GM04503 (cell line): ENCODE measurements at places on chromosomes 11 and 22.

DNA sequence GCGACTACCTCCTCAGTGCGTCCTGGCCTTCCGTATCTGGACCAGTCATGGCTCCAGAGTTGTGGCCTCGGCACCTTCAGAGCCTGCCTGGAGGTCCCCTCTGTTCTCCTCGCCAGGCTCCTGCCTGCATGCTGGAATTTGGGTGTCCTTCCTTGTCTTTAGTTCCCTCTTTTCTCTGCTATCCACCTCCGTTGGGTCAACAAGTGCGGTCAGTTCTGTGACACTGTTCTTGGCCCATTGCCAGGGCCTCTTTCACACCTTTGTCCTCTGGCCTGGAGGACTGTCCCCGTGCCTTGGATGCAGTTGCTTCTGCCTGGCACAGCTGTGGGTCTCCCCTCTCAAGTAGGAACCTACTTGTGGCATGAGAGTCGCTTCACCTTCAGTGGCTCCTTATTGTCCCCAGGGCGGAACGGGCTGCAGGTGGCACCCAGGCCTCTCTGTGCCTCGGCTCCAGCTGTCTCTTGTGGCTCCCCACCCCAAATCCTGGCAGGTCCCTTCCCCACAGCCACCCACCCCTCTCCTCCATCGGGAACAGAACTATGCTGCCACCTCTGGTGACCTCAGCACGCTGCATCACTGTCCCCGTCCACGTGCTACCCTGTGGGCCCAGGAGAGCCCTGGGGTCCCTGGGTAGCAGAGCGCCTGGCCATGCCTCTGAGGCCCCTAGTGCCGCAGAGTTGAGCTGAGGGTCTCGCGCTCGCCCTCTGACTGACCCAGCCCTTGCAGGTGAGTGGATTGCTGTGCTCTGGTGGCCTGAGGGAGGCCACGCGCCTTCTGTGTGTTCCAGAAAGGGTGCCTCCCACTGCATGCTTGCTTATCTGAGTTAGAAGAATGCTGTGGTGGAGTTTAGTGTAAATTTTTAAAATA lies 4.7 kb downstream of the DGCR8 start:
- no peak for DNase-seq

DNA sequence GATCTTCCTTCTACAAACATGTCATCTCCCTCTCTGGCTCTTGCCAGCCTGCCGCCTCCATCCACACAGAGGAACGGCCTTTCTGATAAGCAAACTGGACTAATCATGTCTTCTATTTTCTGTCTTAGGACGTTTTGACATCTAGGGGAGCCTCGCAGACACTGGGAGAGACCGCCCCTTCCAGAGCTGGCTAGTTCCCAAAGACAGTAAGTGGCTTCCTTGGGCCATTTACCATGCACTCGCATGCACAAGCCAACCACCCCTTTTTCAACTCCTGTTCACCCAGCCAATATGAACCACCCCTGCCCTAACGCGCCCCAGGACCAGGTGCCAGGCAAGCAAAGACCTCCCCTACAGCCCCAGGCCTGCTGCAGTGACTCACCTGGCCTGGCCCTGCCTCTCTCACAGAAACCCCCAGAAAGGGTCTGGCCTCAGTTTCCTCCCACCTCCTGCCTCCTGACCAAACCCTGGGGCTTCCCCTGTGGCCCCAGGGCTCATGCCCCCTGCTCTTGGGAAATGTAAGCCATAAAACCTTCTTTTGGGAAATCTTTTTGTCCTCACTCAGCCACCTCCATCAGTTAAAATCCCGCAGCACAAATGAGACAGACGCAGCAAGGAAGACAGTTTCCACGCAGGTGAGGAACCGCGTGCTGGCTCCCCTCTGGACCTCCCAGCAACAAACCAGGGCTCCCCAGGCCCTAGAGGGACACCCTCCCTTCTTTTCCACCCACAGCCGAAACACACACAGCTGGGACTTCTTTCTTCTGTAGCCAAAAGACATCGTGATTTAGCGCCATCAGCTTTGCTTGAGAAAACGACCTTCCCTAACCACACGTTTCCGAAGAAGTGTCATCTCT lies 38.5 kb downstream of the SHANK2 start:
- no peak for DNase-seq

- DNase-seq = peak; percentile 20
Observed at GRCh38 chr11:107898270-107898669, 30.0 kb upstream of the RAB39A start.

DNA sequence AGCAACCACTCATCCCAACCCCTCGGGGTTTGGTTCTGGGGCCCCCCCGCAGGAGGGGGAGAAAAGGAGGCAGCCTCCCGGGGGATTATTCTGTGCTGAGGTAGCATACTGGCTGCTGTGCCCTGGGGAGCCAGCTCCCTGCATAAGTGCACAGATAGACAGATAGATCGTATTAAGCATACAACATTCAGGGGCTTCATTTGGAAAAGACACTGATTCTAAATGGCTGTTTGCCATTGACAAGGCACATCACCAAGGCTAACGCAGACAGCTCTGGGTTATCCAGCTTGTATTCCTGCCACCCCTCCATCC lies 547.9 kb downstream of the BUD13 start:
- no peak for DNase-seq
